ENCODE measurements at places on chromosomes 1 and 21.

- DNase-seq, result no peak
These were observed 495.7 kb upstream of the TMPRSS15 start for GRCh38 chr21:18899261-18899660.

DNA sequence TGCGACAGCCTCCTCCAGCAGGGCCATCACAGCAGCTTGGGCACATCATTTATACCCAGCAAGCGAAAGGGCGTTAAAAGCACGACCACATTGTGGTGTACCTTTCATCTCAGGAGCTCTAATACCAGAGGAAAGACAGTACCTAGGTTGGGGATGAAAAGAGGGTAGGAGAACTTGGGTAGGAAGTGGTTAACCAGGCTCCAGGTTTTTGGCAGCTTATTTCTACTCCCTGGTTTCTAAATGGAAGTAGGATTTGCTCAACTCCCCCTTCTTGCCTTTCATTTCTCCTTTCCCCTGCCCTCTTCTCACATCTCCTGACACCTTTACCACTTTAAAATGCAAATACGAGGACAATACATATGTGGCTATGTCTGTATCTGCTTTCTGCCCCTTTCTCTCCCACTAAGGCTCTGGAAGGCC lies 30.2 kb downstream of the FAM177B start:
- DNase-seq, result no peak

DNA sequence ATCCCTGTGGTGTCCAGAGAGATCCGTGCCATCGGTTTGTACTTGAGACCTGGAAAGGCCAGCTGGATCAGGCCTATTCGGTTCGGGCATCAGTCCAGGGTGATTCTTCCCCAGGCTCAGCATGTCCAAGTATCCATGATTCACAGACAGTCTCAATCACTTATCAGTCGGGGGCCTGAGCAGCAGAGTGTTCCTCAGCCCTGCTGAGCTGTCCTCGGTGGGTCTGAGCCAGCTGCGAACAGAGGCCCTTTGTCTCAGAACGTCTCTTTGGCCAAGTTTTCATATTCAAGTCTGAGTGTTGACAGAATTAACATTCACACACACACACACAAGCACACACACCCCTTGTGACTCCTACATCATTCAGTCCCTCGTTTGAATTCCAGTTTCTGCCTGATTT lies 33.4 kb upstream of the OSBPL9 start:
- peak; percentile 29 for DNase-seq

- no peak for DNase-seq
These were observed 1.8 kb upstream of the NPPB start for GRCh38 chr1:11860587-11860986.

GRCh38 chr21:43921979-43922945 lies 57.2 kb downstream of the AGPAT3 start:
- no peak for DNase-seq

DNA sequence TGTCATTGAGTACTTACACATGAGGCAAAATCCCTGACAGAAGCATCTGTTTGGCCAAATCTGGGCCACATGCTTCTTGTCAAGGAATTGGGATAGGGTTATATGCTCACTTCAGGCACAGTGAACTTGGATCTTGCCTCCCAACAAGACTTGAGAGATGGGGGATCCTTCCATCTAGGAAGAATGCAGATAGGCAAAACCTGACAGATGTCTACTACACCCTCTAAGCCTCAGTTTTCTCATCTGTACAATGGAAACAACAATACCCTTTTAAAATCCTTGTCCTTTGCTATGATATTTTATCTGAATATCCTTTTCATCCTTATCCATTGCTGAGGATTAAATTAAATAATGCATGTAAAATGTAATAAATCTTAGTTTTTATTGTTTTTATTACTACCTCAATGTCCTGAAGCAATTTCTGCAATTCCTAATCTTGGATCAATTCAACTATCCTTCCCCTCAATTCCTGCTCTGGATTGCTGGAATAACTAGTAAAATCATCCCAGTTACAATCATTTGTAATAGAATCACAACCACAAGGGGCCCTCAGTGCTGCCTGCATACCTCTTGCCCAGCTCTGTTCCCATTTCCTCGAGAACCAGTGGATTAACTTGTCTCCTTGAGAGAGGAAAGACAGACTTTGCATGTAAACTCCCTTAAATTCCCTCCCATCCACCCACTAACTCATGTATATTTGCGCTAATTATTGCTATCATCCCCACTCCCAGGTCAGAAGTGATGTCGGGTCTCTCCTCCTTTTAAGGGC lies 8.1 kb upstream of the XPR1 start:
- peak; percentile 26 for DNase-seq

- DNase-seq, result no peak
These were observed 54.8 kb upstream of the SYNC start for GRCh38 chr1:32757213-32757895.

DNA sequence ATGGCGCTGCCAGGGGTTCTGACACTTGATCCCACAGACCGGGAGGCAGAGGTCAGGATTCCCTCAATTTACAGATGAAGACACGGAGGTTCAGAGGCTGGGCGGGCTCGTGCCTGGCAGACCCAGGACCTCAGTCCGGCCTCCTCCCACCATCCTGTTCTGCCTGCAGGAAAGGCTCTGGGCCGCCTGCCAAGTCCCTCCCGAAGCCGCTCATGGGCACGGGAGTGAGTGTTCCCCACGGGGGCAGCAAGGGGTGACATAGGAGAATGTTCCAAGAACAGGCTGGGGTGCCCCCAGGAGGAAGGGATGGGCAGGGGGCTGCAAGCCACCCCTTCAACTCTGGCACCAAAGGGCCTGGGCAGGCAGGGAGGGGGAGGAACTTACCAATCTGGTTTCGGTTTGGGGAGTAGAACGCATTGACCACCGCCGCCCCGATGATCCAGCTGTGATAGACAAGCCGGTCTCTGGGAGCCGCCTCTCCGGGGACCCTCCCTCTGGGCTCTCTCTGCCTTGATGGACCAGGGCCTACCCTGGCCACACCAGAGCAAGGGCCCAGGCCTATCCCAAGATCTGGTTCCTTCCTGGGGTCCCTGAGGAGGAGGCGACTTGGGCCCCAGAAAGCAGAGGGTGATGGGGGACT lies 7.5 kb downstream of the PRXL2B start:
- peak; percentile 29 for DNase-seq

DNA sequence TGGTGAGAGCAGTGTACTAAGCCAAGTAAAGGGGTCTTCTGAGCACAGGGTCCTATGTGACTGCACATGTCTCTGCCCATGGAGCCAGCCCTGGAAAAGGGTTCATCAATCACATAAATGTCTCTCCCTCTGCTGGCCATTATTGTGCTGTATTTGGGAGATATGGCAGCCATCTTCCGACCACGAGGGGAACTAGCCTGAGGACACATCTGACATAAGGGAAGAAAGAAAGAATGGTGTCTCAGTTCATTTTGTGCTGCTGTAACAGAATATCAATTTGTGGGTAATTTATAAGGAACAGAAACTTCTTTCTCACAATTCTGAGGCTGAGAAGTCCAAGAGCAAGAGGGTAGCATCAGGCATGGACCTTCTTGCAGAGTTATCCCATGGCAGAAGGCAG lies 55.1 kb upstream of the GJA5 start:
- DNase-seq, result no peak

GRCh38 chr1:162235241-162235800 lies 141.3 kb downstream of the SPATA46 start:
- DNase-seq, result peak; percentile 68

- DNase-seq, result no peak
These were observed 628.6 kb downstream of the KCNT2 start for GRCh38 chr1:195979646-195980045.

DNA sequence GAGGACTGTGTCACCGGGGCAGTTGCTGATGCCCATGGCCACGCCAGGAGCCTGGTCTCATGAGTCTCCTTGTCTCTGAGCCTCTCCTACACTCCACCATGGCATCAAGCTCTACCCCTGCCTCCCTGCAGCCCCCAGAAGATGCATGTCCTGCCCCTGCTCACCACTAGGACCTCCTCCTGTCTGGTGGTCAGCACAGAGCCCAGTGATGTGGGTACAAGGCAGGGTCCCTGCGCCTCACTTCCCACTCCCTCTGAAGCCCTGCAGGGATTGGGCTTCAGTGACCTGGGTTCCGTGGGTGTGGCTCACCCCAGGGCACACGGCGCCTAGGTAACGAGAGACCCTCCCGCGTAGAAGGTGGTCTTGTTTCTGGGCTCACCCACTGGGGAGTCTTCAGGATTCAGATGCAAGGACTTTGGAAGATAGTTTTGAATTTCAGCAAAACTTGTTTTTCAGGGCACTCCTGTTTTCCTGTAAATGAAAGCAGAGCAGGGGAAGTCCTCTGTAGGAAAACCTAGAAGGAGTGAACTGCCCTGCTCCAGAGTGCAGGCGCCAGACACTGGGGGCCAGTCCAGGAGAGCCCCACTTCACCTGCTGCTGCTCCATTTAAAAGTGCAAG lies 2.8 kb downstream of the COL18A1 start:
- no peak for DNase-seq

DNA sequence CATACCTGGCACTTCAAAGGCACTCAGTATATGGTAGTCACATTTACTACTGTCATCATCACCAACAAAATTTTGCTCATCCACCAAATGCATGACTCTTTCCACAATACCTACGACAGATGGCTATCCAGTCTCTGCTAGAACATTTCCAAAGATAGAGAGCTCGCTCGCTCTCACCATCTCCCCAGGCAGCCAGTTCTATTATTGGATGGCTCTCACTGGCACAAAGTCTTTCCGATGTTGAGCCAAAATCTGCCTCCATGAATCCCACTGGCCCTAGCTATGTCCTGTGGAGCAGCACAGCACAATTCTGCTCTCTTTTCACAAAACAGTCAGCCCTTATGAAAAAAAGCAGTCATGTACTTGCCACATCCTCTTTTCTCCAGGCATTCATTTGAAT lies 102.1 kb downstream of the DAB1 start:
- DNase-seq, result no peak

DNA sequence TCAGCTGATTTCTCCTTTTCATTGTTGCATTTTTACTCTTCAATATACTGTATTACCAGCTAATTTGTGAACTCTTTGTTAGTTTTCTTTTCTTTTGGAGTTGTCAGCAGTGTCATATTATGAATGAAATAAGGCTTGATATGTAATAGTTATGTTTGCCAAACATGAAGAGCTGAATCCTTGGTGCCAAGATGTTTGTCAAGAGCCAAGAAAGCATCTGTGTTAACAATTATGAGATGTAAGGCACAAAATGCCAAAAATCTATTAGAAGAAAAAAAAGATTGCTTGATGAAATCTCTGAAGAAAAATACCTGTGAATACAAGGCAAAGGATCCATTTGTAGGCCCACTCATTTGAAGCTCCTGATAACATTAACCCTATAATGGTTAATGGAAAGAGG lies 48.4 kb upstream of the RNPC3 start:
- DNase-seq, result no peak

GRCh38 chr1:31135973-31136600 lies 70.6 kb upstream of the PUM1 start:
- DNase-seq, result peak; percentile 24

DNA sequence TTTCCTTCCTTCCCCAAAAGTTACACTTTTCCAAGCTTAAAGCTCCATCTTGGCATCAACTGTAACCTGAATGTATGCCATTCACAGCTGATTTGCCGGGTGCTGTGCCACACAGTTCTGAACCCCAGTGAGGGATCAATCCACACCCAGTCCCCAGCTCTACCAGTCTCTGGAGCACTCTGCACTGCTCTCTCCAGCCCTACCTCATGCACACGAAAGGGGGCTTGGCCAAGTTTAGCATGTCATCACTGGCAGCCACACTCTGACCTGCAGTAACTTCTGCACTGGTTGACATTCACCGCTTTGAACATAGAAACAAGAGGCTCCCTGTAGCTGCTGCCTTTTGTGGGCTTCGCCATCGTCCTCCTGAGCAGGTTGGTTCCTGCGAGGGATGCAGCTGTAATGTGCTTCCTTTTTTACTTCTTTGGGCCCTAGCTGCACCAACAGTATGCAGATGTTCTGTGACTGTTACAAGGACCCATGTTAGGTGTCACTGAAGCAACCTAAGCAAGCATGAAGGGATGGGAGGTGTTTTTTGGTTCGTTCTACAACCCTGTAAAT lies 135.4 kb upstream of the SLC44A3 start:
- DNase-seq, result no peak

DNA sequence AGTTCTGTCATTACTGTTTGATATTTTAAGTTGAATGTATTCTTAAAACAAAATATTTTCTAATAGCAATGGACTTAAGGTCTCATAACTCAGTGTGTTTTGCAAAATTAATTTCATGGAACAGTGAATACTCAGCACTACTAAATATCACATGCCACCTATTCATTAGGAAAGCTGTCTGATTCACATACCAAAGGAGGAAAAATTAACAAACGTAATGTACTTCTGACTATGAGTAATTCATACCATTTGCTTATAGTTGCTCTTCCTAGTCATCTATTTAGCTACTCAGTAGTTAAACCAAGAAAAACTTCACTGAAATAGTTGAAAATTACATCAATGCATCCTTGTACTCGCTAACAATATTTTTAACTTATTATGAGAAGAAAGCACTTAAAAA lies 35.2 kb downstream of the TP53BP2 start:
- no peak for DNase-seq

GRCh38 chr1:228530086-228530758 lies 43.0 kb downstream of the RNF187 start:
- no peak for DNase-seq

- DNase-seq, result no peak
These were observed 13.8 kb downstream of the RNU5D-1 start for GRCh38 chr1:44717156-44717555.

- no peak for DNase-seq
These were observed 40.7 kb upstream of the TRAPPC10 start for GRCh38 chr21:43971201-43971991.

DNA sequence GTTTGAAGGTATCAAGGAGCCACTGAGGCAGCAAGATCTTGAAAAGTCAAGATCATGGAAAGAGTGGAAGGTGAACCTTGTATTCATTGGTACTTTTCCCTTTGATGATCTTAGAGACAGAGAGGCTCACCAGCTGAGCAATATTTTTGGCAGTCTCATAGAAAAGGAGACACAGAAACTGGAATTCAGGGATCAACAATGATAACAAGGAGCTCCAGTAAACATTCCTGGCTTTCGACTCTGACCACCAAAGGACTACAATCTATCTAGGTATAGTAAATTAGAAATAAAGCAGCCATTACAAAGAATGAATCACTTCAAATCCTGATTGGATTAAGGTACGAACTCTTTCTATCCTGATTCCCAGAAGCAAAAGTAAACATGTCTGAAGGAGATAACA lies 615.4 kb downstream of the KIF26B start:
- no peak for DNase-seq

GRCh38 chr1:116006486-116006964 lies 30.2 kb downstream of the SLC22A15 start:
- DNase-seq, result no peak

GRCh38 chr1:42417166-42417565 lies 36.6 kb downstream of the RIMKLA start:
- DNase-seq, result no peak

DNA sequence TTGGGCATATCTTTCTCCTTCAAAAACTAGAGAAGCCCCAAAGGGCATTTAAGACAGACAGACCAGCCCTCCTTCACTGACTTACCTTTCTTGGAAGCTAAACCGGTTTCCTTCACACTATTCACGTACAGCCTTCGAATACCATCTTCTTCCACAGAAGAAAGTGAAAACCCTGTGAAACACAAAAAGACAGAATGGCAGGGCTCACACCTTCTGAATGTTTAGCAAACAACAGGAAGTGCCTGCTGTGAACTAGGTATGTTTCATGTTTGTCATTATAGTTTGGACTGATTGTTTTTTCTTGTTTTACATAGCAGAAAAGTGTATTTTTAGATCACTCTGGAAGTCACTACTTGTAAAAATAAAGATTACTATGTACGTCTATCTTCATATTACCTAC lies 148.6 kb upstream of the KRTAP19-8 start:
- no peak for DNase-seq

- DNase-seq, result peak; percentile 53
These were observed 1.7 kb upstream of the KIF26B start for GRCh38 chr1:245153081-245153551.

GRCh38 chr1:158945061-158945460 lies 13.7 kb downstream of the PYHIN1 start:
- no peak for DNase-seq

Data from fibroblast of gingiva (primary cell).